ENCODE measurements at places on chromosomes 3 and 15.

GRCh38 chr3:127536830-127537812 lies 53.4 kb downstream of the TPRA1 start:
- no peak for DNase-seq

DNA sequence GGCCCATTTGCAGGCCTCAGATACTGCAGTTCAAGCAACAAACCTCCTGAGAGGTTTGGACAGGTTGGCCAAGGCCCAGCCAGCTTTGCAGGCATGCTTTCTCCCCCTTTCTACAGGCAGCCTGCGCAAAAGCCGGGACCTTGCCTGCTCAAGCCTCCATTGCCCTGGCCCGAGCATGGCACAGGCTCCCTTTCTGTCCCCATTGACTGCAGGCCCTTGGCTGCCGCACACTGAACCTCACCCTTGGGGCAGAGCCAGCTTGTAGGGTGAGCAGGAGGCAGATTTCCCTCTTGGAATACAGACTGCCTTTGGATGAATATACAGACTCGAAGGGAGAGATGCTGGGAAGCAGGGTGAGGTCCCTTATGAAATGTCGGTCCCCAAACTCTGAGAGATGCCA lies 461.7 kb upstream of the PROK2 start:
- DNase-seq = no peak

- no peak for DNase-seq
Observed at GRCh38 chr15:77473328-77473727, 52.6 kb downstream of the HMG20A start.

GRCh38 chr3:131975047-131975446 lies 59.8 kb downstream of the CPNE4 start:
- DNase-seq = no peak

GRCh38 chr15:53625962-53626845 lies 133.3 kb downstream of the WDR72 start:
- no peak for DNase-seq

GRCh38 chr3:140505213-140505612 lies 172.7 kb upstream of the TRIM42 start:
- DNase-seq = no peak

DNA sequence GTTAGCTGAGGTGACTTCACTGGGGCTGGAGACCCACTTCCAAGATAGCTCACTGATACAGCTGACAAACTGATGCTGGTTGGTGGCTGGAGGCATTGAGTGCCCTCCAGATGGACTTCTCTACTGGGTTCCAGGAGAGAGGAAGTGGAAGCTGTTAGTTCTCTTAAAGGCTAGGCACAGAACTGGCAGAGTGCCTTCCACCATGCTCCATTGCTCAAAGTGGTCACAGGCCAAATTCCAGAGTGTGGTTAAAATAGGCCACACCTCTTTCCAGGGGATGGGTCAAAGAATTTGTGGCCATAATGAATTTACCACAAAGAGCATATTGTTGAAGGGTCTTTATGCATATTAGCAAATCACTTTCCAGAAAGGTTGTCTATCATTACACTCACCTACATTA lies 74.2 kb downstream of the NMD3 start:
- peak; percentile 27 for DNase-seq

GRCh38 chr3:27081992-27082607 lies 287.1 kb downstream of the NEK10 start:
- no peak for DNase-seq

- peak; percentile 23 for DNase-seq
Observed at GRCh38 chr15:98547741-98548138, 100.6 kb upstream of the IGF1R start.

DNA sequence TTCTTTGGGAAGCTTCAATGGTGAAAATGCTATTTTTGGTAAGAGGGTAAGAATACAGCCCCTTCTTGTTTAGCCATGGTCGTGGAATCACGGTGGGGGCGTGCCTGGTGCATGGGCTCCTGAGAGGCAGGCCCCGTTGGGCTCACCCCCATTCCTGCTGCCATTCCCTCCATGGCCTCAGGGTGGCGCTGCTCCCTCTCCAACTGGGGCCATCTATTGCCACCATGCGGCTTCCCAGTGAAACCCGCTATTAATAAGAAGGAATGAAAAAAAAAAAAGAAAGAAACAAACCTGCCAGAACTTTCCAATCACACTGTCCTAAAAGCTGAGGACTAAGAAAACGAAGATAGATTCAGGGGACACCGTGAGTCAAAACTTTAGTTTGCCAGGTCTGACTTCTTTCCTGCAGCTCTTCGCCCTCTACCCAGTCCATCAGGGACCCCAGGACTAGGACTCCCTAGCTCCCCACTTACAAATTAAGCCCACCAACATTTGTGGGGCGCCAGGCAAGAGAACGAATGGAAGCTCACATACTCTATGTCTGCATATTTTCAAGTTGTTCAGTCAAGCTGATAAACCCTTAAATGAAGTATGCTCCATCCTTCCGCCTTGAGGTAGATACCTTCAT lies 30.6 kb upstream of the ABHD2 start:
- peak; percentile 59 for DNase-seq

- DNase-seq = no peak
Observed at GRCh38 chr3:178673529-178673928, 137.3 kb downstream of the KCNMB2 start.

DNA sequence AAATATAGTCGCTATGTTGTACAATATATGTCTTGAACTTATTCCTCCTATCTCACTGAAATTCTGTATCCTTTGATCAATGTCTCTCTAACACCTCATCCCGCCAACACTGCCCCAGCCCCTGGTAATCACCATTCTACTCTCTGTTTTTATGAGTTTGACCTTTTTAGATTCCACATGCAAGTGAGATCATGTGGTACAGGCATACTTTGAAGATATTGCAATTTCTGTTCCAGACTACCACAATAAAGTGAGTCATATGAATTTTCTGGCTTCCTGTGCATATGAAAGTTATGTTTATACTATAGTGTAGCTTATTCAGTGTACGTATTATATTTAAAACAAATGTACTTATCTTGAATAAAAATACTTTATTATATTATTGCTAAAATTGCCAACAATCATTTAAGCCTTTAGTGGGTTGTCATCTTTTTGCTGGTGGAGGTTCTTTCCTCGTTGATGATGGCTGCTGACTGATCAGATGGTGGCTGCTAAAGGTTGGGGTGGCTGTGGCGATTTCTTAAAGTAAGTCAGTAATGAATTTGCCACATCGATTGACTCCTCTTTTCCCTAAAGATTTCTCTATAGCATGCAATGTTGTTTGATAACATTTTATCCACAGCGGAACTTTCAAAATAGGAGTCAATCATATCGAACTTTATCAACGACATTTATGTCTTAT lies 257.2 kb downstream of the NFKBIZ start:
- peak; percentile 90 for DNase-seq

- peak; percentile 81 for DNase-seq
Observed at GRCh38 chr3:196268284-196269163, 19.0 kb downstream of the PCYT1A start.

GRCh38 chr3:113165841-113166240 lies 45.5 kb upstream of the BOC start:
- DNase-seq = no peak

GRCh38 chr15:66751579-66751978 lies 49.5 kb downstream of the SMAD6 start:
- DNase-seq = no peak

DNA sequence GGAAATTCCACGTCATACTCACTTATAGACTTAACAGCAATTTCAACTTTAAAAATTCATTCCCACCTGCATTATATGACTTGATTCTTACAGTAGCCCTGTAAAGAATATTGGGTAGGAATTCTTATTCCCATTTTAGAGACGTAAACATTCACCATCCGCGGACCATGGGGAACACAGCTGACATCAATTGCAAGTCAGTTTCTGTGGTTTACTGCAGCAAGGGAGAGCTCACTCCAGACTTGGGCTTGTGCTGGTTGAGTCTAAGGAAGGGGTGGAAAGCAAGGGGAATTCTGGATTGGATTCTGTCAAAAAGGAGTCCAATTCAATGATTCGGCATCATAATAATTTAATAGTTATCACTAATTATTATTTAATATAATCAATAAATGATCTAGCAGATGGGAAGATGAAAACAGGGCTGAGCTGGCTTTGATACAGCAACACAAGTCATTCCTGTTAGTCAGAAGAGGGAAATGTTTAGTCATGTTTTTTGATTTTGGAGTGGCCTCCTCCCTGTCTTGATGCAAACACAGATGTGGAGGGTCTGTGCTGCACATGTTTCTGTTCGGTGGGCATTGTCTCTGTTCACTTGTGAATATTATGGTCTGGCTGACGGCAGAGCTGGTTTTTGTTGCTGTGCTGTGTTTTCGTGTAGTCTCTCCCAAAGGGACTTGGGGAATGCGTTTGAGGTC lies 9.7 kb downstream of the LIPC start:
- peak; percentile 83 for DNase-seq

- no peak for DNase-seq
Observed at GRCh38 chr3:56787784-56788256, 13.9 kb downstream of the ARHGEF3 start.

- peak; percentile 79 for DNase-seq
Observed at GRCh38 chr3:23263796-23264195, 60.7 kb downstream of the UBE2E2 start.

DNA sequence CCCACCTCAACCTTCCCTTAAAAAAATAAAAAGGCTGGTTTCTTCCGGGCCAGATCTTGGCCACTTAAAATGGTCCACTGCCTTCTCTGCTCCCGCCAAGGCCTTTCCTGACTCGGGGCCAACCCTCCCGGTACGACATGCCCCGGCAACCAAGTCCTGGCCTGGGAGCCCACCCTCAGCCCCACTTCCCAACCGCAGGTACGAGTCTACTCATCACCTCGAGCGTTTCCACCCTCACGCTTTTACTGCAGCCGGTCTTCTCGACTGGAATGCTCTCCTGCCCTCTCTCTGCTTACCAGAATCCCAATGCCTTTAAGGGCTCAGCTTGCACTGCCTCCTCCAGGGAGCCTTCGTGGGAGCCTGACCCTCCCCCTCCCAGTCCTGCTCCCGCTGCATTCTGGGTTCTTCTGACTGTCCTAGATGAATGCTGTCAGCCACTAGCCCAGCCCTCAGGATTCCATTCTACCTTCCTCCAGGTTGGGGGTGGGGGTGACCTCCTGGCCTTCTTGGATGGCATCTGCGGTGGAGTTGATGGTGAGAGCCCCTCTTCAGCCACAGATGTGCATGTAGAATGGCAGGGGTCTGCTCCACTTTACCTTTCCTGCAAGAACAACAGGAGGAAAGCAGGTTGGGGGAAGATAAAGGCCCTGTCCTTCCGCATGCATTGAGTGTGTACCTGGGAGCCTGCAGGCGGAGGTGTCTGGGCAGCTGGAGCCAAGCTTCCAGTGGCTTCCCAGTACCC lies 1.1 kb upstream of the CSRNP1 start:
- peak; percentile 68 for DNase-seq

DNA sequence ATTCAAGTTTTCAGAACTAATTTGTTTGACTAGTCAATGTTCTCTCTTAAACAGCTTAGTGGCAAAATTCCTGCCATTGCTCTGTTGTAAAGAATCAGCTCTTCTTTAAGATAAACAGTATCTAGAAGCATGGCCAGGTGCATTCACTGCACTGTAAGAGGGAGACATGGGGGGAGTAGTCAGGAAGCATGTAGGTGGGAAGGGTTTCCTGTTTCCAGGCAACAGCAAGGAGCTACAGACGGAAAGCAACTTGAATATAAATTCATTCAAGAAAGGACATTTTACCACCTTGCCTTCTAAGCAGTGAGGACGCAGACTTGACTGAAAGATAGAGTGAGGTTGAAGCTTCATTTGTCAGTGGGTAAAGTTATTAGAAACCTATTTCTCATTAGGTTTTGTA lies 55.3 kb downstream of the BBX start:
- no peak for DNase-seq

- no peak for DNase-seq
Observed at GRCh38 chr3:60307562-60308199, 943.6 kb downstream of the FHIT start.

DNA sequence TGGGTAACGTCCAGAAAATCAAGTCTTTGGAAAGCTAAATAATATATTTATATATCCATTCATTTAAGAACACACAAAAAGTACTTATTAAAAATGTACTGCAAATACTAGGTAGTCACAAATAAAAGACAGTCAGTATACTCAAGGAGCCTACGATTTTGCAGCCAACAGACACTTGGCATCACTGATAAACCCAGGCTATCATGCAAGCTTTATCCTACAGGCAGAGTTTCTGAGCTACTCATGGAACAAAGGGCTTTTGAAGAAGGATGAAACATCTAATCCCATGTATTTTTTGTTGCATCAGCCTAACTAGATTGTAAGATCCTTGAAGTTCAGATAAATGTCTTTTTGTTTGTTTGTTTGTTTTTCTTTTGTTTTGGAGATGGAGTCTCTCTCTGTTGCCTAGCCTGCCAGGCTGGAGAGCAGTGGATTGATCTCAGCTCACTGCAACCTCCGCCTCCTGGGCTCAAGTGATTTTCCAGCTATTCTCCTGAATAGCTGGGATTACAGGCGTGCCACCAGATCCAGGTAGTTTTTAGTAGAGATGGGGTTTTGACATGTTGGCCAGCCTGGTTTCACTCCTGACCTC lies 319.4 kb upstream of the MDFIC2 start:
- no peak for DNase-seq

DNA sequence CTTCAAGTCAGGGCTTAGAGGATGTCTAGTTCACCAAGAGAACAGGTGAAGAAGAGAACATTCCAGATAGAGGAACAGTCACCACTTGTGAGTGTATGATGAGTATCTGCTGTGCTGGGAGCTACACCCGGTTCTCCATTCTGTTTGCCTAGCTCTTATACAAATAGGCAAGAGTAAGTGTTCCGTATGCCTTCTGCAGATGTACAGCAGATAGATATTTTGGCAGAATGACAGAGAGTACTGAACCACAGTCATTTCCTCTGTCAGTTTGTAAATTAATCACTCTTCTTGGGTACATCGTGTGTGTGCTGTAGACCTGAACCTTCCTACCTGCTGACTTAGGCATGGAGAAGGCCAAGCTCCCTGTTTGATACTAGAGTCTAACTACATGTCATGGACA lies 108.3 kb upstream of the CTDSPL start:
- peak; percentile 22 for DNase-seq

DNA sequence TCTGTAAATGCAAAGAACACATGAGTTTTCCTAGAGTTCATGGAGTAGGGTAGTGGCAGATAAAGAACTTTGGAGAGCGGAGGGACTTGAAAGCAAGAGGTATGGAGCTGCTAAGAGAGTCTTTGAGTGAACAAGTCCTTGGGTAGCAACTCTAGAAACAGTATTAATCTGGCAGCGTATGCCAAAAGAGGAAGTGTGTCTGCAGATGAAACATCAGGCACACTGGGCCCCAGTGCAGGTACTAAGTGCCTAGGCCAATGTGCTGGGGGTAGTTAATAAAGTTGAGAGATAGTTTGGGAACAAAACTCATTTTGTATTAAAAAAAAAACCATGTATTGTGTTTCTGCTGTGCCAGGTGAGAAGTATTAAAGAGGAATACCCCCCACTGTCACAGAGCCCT lies 223.0 kb upstream of the STRIT1 start:
- DNase-seq = no peak

All from iris pigment epithelial cell (primary cell).